ENCODE measurements at places on chromosomes 4 and X.

GRCh38 chr4:6360385-6360784, 90.7 kb downstream of the WFS1 start:
- no peak for DNase-seq

DNA sequence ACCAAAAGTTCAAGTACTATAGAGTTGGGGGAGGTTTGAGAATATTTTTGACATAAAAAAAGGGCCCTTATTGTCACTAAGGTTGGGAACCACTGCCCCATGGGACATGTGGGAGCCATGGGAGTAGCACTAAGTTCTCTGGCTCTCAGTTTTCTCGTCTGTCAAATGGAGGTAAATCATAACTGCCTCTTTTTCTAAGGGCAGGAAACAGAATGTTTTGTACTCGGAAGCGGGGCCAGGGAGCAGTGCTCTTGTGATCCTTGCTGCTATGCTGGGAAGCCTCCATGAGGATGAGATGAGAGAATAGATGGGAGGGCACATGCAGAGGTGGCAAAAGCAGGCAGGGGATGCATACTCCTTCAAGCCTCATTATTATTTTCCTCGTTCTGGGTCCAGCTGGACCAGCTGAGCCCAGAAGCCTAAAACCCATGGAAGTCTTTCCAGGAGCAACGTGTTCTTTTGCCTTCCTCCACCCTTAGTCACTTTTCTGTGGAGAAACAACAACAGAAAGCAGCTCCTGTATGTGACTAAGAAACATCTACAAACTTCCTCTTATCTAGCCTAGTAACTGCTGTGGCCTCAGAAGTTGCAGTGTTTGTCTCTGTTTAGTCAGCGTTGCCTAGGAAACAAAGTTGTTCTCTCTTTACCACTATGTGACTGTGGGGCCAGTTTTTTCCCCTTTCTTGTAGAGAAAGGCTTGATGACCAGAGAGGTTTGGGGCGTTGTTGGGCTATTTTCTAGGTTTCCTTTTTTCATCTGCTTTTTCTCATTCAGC, 64.8 kb downstream of the TSC22D3 start:
- DNase-seq: no peak

DNA sequence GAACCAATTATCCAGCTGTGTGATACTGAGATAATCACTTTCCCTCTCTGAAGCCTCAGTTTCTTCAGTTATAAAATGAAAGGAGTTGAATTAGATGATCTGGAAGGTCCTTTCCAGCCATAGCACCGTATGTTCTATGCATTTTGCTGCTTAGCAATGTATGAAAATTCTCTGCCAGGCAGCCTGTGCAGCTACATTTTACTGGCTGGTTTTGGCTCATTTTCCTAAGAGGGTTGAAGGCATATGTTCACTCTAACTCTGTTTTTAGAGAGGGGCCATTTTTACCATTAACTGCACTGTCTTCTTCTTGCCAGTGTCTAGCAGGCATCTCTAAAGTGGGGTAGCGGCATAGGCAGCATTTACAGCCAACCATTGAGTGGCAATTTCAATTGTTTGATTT, 26.1 kb downstream of the TRPC5 start:
- DNase-seq: no peak

- no peak for DNase-seq
Observed at GRCh38 chrX:44011506-44011905, 38.3 kb upstream of the NDP start.

- DNase-seq: no peak
Observed at GRCh38 chr4:55736605-55737183, 82.9 kb upstream of the EXOC1L start.
